ENCODE measurements at places on chromosomes 2 and 18.

DNA sequence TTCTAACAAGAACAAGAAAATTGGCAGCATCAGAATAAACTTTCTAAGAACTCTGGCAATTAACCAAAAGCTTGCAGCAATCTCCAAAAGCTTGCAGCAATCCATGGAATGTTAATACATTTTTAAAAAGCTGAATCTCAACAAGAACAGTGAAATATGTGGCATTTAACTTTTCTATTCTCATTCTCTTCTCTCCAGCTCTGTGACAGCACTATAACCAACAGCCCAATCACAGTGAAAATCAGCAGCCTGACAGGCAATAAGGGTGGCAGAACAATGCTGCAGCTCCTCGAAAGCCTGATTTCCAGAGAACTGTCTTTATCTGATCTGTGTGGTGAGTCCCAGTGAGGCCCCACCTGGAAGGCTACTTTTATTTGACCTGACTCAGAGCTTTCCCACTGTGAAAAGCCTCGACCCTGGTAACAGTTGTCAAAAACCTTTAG is 60.0 kb downstream of the TMEM131 start:
- DNase-seq: no peak

DNA sequence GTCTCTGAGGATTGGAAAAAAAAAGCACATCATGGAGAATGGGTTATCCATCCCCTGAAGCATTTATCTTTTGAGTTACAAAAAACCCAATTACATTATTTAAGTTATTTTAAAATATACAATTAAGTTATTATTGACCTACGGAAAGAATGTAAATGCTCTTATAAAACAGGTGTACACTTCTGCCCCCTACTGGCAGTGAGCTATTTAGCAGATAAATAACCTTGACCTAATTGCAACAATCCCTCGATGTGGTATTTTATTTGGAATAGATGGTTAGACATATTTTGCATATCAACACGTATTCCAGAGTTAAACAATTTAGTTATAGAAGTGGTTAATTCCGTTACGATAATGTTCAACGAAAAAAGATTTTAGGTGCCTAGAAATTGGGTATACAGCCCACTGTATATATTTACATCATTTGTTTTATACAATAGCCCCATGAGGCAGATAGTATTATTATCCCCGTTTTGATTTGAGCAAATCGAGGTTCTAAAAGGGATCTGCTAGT is 9.1 kb upstream of the DAW1 start:
- no peak for DNase-seq

GRCh38 chr2:110796716-110797301 is 64.4 kb downstream of the ACOXL start:
- DNase-seq: no peak

DNA sequence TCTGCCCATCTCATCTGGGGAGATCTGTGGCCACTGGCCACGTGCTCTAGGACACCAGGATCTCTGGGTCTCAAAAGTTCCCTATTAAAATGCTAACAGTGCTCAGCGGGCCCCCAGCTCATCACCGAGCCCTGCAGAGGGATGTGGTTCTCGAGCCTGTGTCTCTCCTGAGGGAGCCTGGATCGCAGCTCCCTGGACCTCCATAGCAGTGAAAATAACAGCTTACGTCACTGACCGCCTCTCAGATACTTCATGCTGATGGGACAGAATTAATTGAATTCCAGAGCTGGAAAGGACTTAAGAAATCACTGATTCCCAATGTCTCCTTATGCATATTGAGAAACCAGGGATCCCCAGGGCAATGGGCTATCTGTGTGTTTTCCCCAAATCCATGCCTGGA is 90.0 kb downstream of the GALR1 start:
- DNase-seq: no peak

DNA sequence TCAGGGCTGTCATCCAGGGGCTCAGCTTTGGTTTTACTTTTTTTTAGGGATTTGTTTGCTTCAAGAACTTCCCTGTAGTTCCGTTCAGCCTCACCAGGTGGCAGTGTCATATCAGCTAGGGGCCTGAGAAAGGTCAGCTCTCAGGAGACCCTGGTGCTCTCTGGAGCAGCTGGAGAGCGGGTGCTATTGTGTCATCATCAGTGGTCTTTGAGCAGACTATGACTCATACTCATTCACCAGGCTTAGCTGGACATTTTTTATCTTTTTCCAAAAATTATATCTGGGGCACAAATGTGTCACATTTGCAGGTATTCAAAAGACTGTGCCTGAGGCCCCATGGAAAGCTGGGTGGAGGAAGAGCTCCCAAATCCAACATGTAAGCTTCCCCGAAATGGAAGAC is 24.4 kb downstream of the ZNF892 start:
- DNase-seq: no peak

- DNase-seq: no peak
Measured at GRCh38 chr18:33833842-33834241, 255.8 kb downstream of the ASXL3 start.

DNA sequence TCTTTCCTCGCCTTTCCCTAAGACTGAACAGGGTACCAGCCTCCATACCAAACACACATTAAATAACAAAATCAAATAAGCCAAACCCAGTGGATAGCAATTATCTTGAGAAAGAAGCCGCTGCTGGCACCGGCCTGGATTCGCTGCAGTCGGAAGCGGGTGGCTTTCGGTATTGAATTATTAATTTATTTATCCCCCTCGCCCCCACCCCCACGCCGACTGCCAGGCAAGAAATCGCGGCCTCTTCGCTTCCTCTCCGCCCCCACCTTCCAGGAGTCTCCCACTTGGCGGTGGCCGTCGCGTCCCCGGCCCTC is 370 bp upstream of the ZNF804A start:
- no peak for DNase-seq

GRCh38 chr2:71453404-71454220 is at the start of gene DYSF:
TSS of gene DYSF (plus strand) at chr2:71453561.
- no peak for DNase-seq

GRCh38 chr2:14602309-14602708 is 30.2 kb upstream of the LRATD1 start:
- no peak for DNase-seq

DNA sequence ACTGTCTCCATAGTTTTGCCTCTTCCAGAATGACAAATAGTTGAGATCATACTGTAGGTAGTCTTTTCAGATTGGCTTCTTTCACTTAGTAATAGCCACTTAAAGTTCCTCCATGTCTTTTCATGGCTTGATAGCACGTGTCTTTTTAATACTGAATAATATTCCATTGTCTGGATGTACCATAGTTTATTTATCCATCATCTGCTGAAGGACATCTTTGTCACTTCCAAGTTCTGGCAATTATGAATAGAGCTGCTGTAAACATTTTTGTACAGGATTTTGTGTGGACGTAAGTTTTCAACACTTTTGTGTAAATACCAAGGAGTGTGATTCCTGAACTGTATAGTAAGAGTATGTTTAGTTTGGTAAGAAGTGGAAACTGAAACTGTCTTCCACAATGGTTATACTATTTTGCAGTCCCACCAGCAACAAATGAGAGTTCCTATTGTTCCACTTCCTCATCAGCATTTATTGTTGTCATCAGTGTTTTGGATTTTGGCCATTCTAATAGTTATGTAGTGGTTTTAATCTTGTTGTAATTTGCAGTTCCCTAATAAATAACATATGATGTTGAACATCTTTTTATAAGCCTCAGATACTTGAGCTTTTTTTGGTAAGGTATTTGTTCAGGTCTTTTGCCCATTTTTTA is 18.9 kb downstream of the LTBP1 start:
- DNase-seq: no peak

- DNase-seq: no peak
Measured at GRCh38 chr2:173401716-173402326, 47.1 kb downstream of the CDCA7 start.

- no peak for DNase-seq
Measured at GRCh38 chr18:52936931-52937330, 596.9 kb downstream of the DCC start.

GRCh38 chr2:196591004-196591403 is 48.5 kb upstream of the CCDC150 start:
- DNase-seq: no peak

GRCh38 chr2:82837588-82838304 is 1621.3 kb downstream of the SUCLG1 start:
- DNase-seq: no peak

GRCh38 chr2:105969552-105969951 is 224.5 kb downstream of the UXS1 start:
- no peak for DNase-seq

- DNase-seq: no peak
Measured at GRCh38 chr2:35391736-35392442, 963.7 kb upstream of the CRIM1 start.

GRCh38 chr2:12032398-12032797 is 286.0 kb downstream of the LPIN1 start:
- DNase-seq: no peak

DNA sequence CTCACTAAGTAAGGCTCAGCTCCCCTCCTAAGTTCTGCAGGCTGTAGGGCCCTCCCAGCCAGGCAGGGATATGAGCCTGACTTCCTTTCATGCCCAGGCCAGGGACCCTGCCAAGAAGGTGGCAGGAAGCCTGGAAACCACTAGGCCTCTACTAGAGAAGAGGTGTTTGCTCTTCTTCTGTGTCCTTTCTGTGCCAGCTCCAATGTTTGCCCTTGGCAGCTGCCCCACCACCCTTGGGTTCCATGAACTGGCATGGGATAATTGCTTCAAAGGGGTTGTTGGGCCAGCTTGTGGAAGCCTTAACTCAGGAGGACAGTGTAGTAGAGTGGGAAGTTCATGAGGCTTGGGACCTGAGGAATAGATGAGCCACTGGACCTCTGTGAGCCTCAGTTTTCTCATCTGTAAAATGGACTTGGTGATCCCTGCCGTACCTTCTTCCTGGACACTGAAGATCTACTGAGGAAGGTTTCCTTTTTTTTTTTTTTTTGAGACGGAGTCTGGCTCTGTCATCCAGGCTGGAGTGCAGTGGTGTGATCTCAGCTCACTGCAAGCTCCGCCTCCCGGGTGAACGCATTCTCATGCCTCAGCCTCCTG is 3.9 kb downstream of the SLC35F6 start:
- no peak for DNase-seq

GRCh38 chr2:189232759-189233406 is 53.3 kb upstream of the COL5A2 start:
- DNase-seq: no peak

DNA sequence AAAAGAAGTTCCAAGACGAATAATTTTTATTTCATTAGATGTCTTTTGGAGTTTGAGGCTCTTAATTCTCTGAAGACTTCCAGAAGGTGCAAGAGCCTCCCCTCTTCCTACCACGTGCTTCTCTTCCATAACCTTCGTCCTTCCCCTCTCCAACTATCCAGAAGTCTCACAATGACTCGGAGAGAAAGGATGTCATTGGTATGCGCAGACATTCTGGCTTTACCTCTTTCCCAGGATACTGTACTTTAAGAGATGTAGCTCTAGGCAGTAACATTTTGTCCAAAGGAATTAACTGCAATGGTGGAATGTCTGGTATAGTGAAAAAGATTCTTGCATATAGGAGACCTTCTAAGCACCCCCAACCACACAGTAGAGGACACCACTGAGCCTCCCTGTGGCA is 249.0 kb upstream of the OSR1 start:
- DNase-seq: no peak

DNA sequence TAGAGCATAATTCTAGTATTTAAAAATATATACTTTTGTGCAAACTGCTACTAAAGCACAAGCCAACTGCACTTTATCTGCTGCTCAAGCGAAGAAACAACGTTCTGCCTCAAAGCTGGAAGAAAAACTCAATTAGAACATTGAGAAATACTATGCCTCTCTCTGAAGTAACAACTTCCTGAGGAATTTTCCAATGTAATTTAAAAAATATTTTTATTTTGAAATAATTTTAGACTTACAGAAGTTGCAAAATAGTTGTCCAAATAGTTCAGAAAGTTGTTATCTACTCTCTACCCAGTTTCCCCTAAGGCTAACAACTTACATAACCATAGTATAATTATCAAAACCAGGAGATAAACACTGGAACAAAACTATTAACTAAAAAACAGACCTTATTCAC is 12.3 kb upstream of the POLI start:
- no peak for DNase-seq
